ENCODE measurements at places on chromosomes 6 and 20.

DNA sequence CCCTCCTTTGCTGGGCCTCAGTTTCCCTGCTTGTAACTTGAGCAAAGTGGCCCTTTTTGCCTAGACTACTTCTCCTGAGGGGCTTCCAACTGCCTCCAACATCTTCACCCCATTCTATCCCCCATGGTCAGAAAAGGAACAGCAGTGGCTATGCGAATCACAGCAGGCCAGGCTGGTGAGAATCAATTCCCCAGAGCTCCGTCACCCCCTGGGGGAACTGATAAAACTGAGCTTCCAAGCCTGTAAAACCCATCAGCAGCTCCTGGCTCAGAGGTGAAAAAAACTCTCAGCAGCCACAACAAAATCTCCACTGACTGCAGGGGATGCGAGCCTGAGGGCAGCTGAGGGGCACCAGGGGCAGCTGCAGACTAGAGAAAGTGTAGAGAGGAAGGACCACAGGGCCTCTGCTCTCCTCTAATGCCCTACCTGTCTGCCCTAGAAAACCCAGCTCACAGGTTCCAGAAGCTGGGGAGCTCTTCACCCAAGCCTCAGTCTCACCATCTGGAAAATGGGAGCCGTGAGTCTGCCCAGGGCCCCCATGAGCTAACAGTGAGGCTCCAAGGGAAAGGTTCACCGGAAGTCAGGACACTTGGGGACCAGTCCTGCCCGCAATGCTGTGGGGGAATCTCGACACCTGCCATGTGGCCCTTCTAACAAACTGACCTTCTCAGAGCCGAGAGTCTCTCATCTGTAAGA, 120.6 kb downstream of the GRM4 start:
- DNase-seq = no peak

GRCh38 chr6:63529498-63529897, 42.8 kb upstream of the LOC128125822 start:
- no peak for DNase-seq

DNA sequence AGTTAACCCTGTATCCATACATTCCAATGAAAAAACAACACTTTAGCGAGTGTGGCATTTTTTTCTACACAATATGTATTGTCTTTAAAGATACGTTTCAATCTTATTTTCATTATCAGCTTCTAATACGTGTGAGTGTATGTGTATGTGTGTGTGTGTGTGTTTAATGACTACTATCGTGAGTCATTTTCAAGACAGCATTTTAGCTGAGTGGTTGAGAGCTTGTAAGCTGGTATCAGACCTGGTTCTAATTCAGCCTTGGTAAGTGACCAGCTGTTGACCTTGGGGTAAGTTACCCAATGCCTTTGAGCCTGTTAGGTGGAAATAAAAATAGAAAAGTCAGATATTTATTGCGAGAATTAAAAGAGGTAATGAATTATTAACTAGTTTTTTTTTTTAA, 320.0 kb upstream of the NT5E start:
- no peak for DNase-seq

- DNase-seq = no peak
Observed at GRCh38 chr6:168704678-168705077, 263.7 kb downstream of the SMOC2 start.

DNA sequence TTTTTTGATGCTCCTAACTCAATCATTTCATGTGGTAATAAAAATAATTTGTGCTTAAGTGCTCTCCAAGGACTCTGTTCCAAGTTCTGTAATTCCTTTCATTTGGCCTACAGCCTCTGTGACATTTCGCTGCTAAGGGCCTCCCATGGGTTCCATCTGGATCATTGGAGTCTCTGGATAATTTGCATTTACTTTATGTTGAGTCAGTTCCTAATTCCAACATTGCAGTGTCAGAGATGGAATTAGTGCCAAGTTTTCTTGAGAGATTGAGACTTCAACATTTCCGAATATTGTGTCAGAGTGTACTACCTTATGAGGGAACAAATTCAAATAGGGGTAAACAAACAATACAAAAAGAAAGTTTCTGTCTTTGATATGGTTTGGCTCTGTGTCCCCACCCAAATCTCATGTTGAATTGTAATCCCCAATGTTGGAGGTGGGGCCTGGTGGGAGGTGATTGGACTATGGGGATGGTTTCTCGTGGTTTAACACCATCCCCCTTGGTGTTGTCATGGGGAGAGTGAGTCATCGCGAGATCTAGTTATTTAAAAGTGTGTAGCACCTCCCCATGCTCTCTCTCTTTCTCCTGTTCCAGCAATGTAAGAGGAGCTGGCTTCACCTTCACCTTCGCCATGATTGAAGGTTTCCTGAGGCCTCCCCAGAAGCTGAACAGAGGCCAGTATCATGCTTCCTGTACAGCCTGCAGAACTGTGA, 244.1 kb upstream of the TBX18 start:
- DNase-seq = no peak

GRCh38 chr6:39902786-39903465, 31.3 kb downstream of the MOCS1 start:
- no peak for DNase-seq

DNA sequence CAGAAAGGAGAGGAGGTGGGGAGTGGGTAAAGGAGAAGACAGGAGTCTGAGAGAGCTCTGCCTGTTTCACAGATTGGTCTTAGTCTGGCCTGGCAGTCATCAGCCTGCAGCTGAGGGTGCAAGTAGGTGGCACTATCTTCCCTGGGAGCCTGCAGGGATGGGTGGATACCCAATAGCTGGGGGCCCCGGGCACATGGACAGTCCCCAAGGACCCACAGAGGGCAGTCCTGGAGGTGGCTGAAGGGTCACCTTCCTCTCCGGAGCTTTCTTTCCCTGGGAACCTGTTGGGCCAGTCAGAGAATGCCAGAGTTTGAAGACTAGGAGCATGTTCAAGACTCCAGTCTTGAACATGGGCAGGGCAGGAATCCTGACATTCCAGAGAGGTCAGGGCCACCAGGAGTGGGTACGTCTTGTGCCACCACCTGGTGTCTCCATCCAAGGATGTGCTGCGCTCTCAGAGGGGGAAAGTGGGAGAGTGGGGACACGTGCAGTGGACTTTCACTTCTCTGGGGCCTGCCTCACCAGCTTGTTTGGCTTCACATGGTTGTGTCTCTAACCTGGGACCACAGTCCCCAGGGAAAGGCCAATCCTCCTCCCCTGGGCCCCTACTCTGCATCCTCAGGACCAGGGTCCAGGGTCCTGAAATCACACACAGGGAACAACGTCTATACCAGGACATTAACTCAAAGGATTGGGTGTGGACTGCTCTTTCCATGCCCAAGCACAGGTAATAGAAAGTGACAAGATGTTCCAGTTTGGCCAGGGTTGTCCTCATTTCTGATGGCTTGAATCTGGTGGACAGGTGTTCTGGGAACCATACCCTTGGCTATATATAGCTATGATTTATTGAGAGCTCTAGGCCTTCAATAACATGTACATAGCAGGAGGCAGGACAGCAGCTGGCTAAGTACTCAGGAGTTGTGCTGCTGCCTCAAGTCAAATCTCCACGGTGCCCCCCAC, 18.0 kb downstream of the AARS2 start:
- no peak for DNase-seq

GRCh38 chr20:1469925-1470571, 3.4 kb upstream of the NSFL1C start:
- peak; percentile 99 for DNase-seq

GRCh38 chr6:108895571-108895970, 47.3 kb downstream of the ARMC2 start:
- DNase-seq = no peak

DNA sequence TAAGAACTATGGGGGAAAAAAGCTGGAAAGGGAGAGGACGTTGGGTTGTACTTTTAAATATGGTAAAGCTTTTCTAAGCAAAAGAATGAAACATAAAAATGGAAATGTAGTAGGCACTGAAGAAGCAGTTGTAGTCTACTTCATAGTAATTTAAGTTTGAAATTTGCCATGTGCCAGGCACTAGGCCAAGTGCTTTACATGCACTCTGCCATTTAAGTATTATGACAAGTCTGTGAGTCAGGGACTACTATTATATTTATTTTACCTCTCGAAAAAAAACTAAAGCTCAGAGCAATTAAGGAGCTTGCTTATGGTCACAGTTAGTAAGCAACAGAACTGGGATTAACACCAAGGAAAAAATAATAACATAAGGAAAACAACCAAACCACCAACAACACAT, 257.8 kb downstream of the GMDS start:
- peak; percentile 38 for DNase-seq

- no peak for DNase-seq
Observed at GRCh38 chr6:130138116-130138908, 84.4 kb downstream of the SAMD3 start.

DNA sequence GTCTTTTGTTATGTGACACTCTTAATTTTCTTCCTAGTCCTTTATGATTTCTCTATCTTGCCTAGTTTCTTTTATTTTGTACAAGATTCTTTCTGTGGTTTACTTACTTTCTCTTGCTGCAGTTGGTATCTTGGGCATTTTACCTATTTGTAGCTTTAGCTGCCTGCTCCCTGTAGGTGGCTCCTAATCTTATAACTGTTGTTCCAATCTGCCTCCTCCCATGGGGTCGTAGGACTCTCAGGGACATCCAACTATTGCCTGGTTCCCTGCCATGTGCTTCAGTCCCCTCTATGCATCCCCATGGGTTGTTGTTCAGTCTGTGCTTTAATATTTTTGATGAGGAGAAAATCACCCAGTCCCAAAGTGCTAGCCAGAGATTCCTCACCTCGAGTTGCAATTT, 31.4 kb downstream of the RIN2 start:
- DNase-seq = no peak

GRCh38 chr6:157898169-157898568, 75.1 kb downstream of the SNX9 start:
- DNase-seq = no peak

DNA sequence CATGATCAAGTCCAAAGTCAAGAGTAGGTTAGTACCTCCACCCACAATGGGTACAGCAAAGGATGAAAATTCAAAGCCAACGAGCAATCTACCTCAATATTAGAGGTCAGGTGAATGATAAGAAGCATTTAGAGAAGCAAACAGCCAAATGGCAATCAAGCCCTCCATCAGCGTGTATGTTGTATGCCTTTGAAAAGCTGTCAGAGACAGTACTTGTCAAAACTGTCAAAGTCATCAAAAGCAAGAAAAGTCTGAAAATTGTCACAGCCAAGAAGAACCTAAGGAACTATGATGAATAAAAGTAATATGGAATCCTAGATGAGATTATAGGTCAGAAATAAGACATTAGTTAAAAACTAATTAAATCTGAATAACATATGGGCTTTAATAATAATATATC, 99.3 kb downstream of the PCSK2 start:
- DNase-seq = no peak

- DNase-seq = no peak
Observed at GRCh38 chr6:35794536-35795452, 2.3 kb downstream of the CLPS start.

DNA sequence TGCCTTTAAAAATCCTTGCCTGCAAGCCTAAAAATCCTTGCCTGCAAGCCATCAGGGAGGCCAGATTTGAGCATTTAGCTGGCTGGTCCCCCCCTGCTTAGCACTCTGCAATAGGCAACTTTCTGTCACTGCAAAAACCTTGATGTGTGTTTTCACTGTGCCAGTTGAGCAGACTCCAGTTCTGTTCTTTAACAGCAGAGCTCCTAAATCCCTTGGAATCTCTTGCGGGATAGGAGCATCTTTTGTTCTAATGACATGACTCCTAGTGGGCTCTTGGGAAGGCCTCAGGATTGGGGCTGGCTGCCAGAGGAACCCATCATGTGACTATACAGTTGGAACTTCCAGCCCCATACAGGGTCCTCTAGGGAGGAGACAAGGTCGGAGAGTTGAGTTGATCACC, 50.4 kb downstream of the FAM184A start:
- DNase-seq = no peak

DNA sequence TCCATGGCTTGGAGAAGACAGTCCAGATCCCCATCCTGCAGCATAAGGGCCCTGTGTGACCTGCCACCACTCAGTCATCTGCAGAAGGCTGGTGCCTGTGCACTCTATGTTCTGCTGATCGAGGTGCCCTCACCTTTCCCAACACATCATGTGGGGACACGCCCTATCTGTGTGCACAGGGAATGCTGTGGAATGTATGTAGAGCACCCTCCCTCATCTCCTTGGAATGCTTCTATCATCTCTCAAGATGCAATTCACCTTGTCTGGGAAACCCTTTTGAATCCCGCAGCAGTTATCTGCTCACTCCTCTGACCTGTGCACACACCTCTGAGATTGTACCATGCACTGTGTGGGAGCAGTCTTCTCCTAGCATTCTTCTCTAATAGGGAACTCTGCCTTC, 207.2 kb upstream of the SSTR4 start:
- peak; percentile 83 for DNase-seq

- no peak for DNase-seq
Observed at GRCh38 chr6:1903780-1904465, 294.2 kb downstream of the FOXC1 start.

- DNase-seq = peak; percentile 72
Observed at GRCh38 chr20:23136893-23137745, 51.0 kb upstream of the CD93 start.

DNA sequence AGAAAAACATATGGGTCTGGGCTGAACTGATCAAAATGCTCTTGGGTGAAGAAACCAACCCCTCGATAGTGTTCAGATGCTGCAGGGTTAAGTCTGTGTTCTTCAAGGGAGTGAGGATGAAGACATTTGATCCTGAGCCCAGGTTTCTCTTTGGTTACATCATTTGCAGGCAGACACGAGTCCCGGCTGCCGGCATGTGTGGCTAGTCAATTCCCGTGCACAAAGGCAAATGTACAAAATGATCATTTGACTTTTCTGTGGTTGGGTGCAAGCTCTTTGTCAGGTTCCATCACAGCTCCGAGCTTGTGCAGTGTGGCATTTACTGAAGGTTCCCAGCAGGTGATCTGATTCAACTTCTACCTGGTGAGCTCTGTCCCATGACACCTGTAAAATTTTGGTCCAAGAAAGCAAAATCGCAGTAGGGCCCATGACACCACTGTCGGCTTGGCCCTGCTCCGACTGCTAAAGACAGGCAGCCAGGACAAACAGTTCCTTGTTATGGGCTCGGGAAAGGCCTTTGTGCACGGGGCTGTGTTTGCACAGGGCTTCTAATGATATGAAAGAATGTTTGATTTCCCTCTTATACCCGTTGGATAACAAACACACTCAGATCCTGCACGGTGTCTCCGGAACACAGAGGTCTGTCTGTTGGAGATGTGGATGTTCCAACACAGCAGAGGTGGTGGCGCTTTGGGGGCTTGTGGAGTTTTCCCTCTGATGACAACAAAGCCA, 46.9 kb downstream of the GJA10 start:
- DNase-seq = no peak

DNA sequence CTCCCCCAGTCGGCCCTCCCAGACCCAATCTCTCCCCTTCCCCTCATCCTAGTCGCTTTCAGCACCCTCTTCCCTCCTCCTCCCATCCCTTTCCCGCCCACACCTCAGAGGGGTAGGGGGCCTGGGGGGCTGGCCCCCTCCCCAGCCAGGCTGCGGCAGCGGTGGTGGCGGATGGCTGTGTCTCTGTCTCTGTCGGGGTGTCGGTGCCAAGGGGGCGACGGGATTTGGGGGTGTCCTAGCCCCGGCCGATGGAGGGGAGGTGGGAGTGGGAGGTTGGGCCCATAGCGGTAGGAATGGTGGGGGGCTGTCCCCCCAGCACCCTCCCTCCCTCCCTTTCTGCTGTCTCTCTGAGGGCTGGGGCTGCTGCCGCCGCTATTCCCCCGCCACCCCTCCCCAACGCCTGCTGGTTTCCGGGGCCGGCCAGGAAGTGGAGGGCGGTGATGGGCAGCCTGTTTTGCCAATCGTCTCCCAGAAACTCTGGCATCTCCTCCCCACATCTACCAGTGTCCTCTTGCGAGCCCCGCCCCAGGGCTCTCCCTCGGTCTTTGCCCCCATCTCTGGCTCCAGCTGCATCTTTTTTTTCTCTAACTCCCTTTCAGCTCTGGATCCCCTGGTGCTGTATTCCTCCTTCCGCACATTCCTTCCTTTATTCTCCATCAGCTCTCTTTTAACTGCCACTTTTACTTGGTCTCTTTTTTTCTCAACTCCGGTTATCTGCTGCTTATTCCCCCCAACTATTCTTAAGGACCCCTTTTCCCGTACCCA, at the start of gene AGPAT1:
TSS of gene AGPAT1 (minus strand) at position 374 of the 765 bp plus-strand sequence. CDS start 4,588 bp downstream, outside the sequence.
- DNase-seq = peak; percentile 88
